ENCODE measurements at places on chromosomes 13 and 19. TPM values are rescaled to one million over a fixed set of nuclear protein-coding genes. Genes with fewer than 3 reads are reported as not detected.

DNA sequence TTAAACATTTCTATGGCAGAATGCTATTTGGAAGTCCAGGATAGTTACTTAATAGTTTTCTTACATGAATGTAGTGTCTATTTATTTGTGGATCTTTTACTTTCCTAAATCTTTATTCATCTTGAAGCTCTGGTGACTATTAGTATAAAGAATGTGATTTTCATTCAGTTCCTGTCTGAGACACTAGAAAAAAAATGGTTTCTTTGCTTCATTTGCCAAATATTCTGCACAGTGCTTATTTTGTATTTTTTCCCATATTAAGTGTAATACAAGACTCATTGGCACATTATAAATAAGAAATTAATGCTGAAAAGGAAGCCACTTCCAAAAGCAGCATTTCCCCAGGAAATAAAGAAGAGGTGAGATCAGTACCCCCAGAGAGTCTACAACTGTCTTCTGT is 109.8 kb downstream of the POSTN start:
- H3K27me3 ChIP-seq: no peaks in the 10 kb centered on the region
- DNase-seq: no peak
- H3K4me1 ChIP-seq: no peaks in the 10 kb centered on the region
- no peaks in the 10 kb centered on the region for H3K36me3 ChIP-seq

DNA sequence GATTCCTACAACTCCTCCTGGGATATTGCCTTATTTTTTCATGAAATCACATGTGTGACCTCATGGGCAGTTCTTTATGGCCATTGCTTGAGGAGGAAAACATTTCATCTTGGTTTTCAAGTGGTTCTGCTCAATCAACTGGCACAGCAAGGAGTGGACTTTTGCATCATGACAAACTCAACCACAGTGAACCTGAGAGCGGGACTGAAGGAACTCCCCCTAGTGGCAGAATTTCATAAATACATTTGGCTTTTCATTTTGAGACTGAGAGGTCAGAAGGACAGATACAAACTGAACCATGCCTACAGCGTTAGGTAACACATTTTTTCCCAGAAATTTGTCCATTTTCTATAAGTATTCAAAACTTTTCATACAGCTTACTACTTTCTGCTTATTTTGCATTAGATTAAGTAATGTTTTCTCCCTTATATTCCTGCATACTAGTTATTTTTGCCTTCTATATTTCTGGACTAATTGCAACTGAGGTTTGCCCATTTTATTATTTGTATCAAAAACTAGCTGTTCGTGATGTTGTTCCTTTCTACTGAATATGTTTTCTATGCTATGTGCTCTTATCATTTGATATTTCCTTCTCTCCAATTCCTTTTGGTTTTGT is 13.4 kb upstream of the SIGLEC12 start:
- H3K27ac ChIP-seq: no peak overlapping the region
- no peaks in the 10 kb centered on the region for H3K27me3 ChIP-seq
- no peaks in the 10 kb centered on the region for H3K36me3 ChIP-seq
- no peak for DNase-seq
- no peak overlapping the region for H3K4me3 ChIP-seq

- no peaks in the 10 kb centered on the region for H3K4me1 ChIP-seq
- no peak overlapping the region for H3K4me3 ChIP-seq
- H3K36me3 ChIP-seq: no peaks in the 10 kb centered on the region
- H3K27ac ChIP-seq: no peak overlapping the region
- no peak for DNase-seq
These were observed 12.1 kb upstream of the LGALS13 start for GRCh38 chr19:39590265-39590664.

GRCh38 chr13:60227158-60227557 is 63.4 kb upstream of the DIAPH3 start:
- DNase-seq: no peak
- no peaks in the 10 kb centered on the region for H3K36me3 ChIP-seq
- no peaks in the 10 kb centered on the region for H3K4me1 ChIP-seq
- H3K27ac ChIP-seq: no peak overlapping the region

DNA sequence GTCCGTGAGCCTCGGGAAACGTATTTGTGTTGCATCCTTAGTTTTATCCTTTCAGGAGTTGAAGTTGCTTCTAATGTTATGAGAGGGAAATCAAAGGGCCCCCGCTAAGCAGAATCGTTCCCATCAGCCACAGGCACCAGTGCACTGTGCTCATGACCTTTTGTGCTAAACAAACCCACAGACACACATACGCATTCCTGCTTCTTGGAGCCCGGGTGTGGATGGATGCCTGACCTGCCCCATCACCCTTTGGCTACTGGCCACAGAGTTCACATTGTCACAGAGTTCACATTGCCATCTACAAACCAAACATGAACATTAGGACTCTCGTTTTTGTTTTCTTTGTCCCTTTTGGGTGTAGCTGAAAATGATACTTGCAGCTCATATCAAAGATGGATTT is 47.2 kb downstream of the CHST8 start:
- H3K4me3 ChIP-seq: no peak overlapping the region
- no peaks in the 10 kb centered on the region for H3K36me3 ChIP-seq
- no peaks in the 10 kb centered on the region for H3K4me1 ChIP-seq
- no peak overlapping the region for H3K27ac ChIP-seq

DNA sequence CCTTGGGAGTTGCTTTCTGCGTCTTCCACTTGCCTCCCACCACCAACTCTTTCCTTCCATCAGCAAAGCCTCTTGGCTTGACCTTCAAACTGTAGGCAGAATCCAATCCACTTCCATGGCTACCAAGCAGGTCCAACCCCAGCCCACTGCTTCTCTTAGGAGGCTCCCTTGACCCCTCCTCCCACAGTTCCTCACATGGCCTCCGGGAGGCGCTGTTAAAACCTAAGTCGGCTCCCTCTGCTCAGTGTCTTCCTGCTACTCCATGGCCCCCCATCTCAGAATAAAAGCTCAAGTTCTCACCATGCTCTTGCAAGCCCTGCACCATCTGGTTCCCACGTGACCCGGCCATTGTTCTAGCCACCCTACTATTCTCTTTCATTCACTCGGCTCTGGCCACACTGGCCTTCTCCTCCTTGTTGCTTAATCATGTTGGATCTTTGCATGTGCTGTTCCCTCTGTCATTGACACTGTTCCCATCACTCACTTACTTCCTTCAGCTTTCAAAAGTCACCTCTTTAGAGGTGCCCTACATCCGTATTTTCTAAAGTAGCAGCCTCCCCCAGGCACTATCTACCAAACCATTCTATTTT is 7.5 kb downstream of the IZUMO2 start:
- no peaks in the 10 kb centered on the region for H3K27me3 ChIP-seq
- DNase-seq: no peak
- no peaks in the 10 kb centered on the region for H3K4me1 ChIP-seq
- no peak overlapping the region for H3K4me3 ChIP-seq

GRCh38 chr13:94858856-94859255 is 146.5 kb upstream of the SOX21 start:
- DNase-seq: no peak
- no peak overlapping the region for H3K4me3 ChIP-seq
- peaks cover 11% of the 10 kb centered on the region for H3K4me1 ChIP-seq

Gene PEG3
- total RNA-seq: 146 TPM

DNA sequence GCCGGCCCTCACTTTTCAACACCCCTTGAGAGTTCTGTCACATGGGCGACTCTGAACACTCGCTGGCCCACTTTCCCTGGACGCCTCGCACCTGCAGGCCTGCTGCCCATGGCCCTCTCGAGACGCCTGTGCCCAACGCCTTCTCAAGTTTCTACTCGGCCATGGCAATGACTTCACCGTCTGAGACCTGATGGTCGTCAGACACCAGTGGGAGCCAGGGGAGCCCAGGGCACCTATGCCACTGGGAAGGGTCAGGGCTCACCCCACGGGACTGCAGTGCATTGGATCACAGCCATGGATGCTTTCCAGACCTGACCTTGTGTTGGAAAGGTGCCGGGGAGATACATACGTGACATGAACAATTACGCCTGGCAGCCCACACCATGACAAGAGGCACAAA is 60.1 kb downstream of the KLF2 start:
- H3K4me1 ChIP-seq: peaks cover 11% of the 10 kb centered on the region
- H3K27ac ChIP-seq: peak overlapping the region; percentile 85
- DNase-seq: peak; percentile 40
- H3K27me3 ChIP-seq: no peaks in the 10 kb centered on the region

DNA sequence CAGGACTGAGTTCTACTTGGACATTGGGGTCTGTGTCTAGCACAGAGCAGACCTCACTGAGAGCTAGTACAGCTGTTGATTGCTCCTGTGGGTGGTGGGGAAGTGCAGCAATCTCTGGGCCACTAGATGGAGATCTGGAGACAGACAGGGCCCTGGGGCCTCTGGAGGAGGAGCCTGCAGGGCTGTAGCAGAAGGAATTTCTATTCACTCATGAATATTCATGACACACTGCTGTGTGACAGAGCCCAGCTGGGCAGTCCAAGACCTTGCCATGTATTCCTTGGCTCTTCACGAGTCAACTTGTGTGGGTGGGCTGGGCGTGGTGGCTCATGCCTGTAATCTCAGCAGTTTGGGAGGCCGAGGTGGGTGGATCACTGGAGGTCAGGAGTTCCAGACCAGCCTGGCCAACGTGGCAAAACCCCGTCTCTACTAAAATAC is 37.5 kb downstream of the SUGP2 start:
- no peaks in the 10 kb centered on the region for H3K36me3 ChIP-seq
- no peaks in the 10 kb centered on the region for H3K27me3 ChIP-seq
- H3K4me1 ChIP-seq: peaks cover 3% of the 10 kb centered on the region
- peak; percentile 73 for DNase-seq
- no peak overlapping the region for H3K27ac ChIP-seq

Data from ovary (tissue), 10 donors.